CD8-positive, alpha-beta T cell (primary cell): ENCODE measurements at places on chromosomes 3 and 15.

- no peak for DNase-seq
These were observed 27.8 kb downstream of the IQCF6 start for GRCh38 chr3:51751287-51751686.

- no peak for DNase-seq
These were observed 102.3 kb downstream of the TPRA1 start for GRCh38 chr3:127488141-127488672.

DNA sequence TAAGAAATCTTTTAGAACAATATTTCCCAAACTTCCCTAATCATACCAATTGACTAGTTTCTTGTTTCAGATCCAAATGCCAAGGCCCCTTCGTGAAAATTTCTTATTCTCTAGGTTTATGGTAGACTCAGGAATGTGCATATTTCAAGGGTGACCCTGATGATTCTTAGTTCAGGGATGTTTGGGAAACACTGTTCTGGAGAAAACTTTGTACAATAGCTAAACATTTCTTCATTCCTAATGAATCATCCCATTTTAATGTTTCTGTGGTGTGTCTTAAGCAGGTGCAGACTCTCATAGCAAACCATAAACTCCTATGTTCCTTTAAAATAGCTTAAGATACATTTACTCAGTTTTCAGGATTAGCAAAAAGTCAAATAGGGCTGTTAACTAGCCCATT lies 314.5 kb downstream of the TIGIT start:
- no peak for DNase-seq

DNA sequence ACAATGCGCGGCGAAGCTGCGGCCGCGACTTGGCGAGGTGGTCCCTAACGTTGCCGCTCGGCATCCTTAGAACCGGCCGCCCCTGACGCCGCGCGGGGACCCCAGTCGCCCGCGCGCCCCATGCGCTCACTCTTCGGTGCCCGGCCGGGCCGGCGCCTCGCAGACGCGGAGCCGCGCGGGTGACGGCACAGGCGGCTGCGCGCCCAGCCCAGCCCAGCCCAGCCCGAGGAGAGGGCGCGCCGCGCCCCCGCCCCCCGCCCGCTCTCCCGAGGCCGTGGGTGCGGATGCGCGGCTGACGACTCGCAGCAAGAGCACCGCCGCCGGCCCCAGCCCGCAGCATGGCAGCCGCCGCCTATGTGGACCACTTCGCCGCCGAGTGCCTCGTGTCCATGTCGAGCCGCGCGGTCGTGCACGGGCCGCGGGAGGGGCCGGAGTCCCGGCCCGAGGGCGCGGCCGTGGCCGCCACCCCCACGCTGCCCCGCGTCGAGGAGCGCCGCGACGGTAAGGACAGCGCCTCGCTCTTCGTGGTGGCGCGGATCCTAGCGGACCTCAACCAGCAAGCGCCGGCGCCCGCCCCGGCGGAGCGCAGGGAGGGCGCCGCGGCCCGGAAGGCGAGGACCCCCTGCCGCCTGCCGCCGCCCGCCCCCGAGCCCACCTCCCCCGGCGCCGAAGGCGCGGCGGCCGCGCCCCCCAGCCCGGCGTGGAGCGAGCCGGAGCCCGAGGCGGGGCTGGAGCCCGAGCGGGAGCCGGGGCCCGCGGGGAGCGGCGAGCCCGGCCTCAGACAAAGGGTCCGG lies 437 bp downstream of the KLF13 start:
- DNase-seq, result peak; percentile 86

DNA sequence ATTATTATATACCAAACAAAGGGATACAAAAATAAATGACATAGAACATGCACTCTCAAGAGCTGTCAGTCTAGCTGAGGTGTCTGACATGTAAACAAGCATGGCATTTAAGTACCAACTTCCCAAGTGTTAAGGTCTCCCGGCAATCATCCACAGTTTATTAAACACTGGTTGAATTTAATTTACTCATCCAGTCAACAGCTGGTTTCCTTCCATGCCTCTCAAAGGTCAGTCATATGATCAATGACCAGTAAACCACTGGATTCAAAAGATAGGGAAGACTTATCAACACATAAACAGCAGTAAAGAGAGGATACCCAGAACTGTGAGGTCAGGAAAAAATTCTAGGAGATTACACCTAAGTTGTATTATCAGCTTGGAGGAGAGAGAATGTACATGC lies 80.4 kb downstream of the ADAM10 start:
- no peak for DNase-seq

DNA sequence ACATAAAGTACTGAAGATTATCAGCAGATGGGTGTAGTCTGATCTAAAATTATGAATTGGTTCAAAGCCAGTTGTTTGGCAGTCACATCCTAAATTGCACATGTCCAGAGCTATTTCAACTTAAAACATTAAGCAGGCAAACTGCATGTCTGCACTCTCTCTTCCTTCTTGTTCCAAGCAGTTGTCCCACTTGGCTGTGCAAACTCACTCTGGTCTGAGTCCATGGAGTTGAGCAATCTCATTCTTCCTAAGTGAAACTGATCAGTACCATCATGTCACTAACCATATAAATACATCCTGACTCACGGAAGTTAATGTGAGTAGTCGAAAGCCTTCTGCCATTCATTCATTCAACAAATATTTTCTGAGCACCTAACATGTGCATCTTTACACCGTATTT lies 353.0 kb downstream of the ROBO1 start:
- DNase-seq, result no peak

DNA sequence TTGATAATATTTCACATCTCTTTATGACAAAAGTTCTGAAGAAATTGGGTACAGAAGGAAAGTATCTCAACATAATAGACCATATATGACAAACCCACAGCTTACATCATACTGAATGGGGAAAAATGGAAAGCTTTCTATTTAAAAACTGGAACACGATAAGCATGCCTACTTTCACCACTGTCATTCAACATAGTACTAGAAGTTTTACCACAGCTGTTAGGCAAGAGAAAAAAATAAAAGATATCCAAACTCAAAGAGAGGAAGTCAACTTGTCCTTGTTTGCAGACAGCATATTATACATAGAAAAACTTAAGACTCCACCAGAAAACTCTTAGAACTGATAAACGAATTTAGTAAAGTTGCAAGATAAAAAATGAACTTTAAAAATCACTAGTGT lies 40.3 kb downstream of the COPS2 start:
- DNase-seq, result no peak

- DNase-seq, result no peak
These were observed 6.5 kb downstream of the EPHB3 start for GRCh38 chr3:184567946-184568559.

- no peak for DNase-seq
These were observed 14.7 kb upstream of the RYR3 start for GRCh38 chr15:33296050-33296449.

DNA sequence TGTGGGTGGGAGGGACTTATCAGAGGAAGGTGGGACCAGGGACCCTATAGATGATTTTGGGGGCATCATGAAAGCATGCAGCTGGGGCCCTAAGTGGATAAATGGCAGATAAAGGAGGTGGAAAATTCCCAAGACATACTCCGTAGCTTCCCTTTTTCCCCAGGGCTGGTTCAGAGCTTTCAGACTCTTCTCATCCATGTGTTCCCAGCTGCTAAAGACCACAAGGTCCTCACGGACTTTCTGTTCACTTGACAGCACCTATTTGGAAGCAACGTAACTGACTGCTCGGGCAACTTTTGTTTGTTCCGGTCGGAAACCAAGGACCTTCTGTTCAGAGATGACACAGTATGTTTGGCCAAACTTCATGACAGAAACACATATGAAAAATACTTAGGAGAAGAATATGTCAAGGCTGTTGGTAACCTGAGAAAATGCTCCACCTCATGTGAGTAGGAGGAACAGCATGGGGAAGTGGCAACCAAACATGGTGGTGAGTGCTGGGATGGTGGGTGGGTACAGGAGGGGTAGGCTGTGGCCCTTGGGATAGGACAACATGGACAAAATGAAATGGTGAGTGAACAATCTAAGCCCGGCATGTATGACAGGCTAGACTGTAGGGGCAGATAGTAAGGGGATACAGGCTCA lies 28.7 kb upstream of the SRPRB start:
- DNase-seq, result no peak

GRCh38 chr3:184742676-184743135 lies 30.8 kb upstream of the MAGEF1 start:
- no peak for DNase-seq

GRCh38 chr15:70521576-70522322 lies 241.6 kb downstream of the UACA start:
- DNase-seq, result no peak

DNA sequence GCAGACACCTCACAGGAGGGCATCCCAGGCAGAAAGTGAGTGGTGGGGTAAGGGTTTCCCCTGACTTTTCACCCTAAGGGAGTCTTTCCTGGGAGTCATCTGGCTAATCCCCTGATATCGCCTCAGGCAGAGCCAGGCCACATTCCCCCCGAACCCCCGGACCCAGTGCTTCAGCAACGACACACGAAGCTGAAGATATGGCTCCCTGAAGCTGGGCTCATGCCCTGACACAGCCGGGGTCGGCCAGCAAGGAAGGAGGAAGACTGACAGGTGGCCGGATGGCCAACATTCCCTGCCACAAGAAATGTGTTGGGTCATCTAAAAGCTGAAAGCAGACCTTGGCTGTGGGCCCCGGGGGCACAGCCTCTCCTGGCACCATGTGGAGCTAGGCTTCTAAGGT lies 14.4 kb downstream of the CHST13 start:
- DNase-seq, result no peak

DNA sequence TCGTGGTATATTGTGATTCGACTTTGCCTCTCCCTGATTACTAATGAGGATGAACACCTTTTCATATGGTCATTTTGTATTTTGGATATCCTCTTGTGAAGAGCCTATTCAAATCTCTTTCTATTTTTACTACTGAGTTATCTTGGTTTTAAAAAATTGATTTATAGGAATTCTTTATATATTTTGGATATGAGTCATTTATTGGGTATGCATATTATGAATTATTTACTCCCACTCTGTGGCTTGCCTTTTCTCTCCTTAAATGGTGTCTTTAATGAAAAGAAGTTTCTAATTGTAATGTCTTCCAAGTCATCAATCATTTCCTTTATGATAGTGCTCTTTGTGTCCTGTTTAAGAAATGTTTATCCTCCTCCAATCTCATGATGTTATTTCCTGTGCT lies 191.5 kb upstream of the DPH6 start:
- no peak for DNase-seq

DNA sequence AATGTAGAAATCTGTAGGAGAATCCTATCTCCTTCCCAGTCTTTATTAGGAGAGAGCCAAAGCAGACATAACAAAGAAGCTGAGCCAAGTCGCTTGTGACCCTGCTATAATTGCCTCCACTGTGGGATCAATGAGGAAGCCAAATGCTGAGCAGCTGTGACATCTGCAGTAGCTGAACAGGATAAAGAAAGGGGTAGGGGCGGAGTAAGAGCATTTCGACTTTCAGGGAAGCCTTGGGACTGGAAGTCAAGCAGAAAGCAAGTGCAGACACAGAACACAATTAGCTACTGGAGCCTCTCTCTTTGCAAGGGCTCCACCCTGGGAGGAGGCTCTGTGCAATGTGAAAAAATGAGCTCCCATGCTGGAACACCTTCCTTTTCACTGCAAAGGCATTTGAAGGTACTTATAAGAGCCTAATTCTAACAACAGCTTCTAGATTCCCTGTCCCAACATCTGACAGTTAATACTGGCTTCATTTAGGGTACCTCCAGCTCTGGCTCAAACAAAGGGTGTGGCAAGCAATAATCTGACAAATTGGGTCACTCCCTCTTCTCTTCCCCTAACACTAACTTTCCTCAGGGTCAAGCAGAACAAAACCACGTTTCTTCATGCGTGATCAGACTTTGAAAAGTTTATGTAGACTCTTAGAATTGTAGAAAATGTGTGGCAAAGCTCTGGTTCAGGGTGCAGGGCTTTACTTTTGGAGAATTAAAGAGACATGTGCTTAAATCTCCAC lies 166.4 kb downstream of the CADPS start:
- DNase-seq, result no peak

DNA sequence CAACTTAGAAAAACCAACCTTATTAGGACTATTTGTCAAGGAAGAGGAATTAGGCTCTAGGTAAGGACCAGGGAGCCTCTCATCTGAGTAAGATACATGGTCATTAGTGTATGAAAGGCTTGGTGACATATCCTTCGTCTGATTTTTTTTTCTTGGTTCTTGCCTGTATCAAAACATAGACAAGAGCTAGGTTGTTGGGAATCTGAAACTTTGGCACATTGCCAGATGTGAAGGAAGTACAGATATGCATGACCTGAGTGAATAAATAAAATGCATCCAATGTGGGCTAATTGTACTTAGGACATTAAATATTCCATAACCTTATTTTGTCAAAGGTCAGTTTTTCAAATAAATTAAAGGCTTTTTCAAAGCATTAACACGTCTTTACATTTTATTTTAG lies 151.8 kb downstream of the SYNPR start:
- DNase-seq, result no peak

DNA sequence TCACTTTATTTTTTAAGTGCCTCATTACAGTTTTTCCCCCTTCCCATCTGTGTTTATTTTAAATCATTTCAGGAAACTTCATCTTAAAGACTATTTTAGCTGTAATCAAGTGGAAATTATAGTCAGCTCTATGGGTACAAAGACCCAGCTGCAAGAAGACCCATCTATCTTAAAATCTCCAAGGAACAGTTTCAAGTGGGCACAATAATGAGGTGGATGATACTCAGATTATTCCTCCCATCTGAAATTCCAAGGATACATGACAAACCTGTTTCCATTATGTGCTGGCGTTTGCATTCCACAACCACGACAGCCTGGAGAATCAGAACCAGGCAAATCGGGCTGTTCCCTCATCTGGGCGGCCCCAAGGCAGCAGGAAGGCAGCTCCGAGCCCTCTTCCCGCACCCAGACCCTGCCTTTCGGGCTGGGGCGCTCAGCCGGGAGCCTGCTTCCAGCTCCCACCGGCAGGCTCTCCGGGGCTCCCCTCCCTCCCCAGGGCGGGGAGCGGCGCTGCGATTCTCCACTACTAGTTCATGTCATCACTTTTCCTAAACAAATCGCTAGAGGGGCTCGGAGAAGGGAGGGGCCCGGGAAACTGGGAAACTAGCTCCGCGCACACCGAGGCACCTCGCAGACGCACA lies at the start of gene MGLL:
Gene MGLL, minus strand, starts transcription at position 475 of the 641 bp plus-strand sequence. Its CDS starts 197 bp downstream, at position 278.
- no peak for DNase-seq

DNA sequence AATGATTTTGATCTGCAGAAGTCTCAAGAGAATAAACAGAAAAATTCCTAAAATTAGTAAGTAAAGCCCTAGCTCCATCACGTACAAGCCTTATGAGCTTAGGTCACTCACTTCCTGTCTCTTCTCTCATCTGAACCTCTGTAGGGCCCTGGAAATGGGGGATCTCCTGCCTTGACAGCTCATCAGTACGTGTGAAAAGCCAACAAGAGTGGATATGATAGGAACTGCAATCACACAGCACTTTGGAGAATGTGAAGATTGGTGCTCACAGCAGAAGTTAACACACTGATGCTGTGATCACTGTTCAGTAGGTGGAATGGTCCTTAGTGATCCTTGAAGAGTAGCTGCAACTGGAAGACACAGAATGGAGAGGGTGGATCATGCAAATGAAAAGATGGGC lies 27.8 kb upstream of the ALDH1L1 start:
- no peak for DNase-seq

DNA sequence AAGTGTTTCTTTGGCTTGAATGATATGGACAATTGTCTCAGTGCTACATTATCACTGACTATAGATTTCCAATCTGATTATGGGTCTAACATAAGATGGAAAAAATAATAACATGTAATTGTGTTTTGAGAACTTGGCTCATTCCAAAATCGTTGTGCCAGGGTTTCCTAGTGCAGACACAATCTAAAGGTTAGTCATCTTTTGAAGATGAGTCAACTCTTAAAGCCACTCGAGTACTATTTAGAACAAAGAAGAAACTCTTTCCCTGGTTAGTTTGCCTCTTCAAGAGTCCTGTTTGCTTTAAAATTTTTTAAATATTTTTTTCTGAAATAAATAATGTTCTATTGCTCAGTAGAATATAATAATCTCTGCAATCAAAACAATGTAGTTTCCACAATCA lies 301.0 kb downstream of the CADM2 start:
- DNase-seq, result no peak
